ENCODE measurements at places on chromosomes 2 and 18.
A peak's percentile ranks its signal among the peaks of the same experiment; 100 is the strongest.

- no peak for DNase-seq
Measured at GRCh38 chr2:126781806-126782205, 116.9 kb upstream of the TEX51 start.

DNA sequence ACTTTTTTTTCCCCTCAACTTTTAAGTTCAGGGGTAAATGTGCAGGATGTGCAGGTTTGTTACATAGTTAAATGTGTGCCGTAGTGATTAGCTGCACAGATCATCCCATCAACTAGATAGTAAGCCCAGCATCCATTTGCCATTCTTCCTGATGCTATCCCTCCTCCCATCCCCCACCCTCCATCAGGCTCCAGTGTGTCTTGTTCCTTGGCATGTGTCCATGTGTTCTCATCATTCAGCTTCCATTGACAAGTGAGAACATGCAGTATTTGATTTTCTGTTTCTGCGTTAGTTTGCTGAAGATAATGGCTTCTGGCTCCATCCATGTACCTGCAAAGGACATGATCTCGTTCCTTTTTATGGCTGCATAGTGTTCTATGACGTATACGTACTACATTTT lies 47.2 kb upstream of the STON1 start:
- no peak for DNase-seq

- DNase-seq, result no peak
Measured at GRCh38 chr2:127100251-127101047, 6.5 kb downstream of the BIN1 start.

GRCh38 chr2:37873749-37874330 lies 51.2 kb upstream of the RMDN2 start:
- DNase-seq, result no peak

- DNase-seq, result no peak
Measured at GRCh38 chr2:16607301-16607700, 58.3 kb downstream of the CYRIA start.

GRCh38 chr18:9631814-9632496 lies 17.6 kb upstream of the PPP4R1 start:
- no peak for DNase-seq

- DNase-seq, result no peak
Measured at GRCh38 chr18:79523206-79523735, 127.5 kb downstream of the NFATC1 start.

GRCh38 chr18:59459369-59460071 lies 100.5 kb upstream of the LMAN1 start:
- no peak for DNase-seq

DNA sequence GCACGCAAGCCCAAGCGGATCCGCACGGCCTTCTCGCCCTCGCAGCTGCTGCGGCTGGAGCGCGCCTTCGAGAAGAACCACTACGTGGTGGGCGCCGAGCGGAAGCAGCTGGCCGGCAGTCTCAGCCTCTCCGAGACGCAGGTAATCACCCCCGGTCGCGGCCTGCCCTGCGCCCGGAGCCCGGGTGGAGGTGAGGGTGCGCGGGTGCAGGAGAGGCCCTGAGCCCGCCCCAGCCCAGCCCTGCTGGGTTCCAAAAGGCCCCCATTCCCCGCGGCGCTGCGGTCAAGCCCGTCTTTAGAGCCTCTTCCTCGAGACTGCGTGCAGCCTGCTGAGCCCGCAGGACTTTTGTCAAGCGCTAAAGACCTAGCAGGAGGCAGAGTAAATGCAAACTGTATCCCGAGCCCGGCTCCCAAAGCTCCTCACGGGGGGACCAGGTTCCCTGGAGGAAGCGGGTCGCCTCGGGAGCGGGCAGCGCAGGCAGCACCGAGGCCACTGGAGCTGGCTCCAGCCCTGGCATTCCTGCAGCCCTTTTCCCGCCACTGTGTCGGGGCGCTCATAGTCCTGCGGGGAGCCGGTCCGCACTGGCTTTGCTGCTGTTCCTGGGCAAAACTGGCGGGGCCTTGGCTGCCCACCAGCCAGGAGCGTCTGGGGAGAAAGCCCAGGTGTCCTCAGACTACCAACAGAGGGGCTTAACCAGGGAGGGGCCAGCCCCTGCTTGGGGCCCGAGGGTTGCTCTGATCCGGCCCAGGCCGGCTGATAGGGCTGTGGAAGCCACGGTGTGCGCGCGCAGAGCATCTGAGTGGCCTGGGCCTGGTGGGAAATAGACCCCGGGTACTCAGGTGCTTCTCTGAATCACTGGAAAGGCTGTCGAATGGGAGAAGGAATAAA lies 7.3 kb downstream of the EMX1 start:
- DNase-seq, result no peak

GRCh38 chr18:51191128-51191717 lies 6.3 kb downstream of the MEX3C start:
- no peak for DNase-seq

DNA sequence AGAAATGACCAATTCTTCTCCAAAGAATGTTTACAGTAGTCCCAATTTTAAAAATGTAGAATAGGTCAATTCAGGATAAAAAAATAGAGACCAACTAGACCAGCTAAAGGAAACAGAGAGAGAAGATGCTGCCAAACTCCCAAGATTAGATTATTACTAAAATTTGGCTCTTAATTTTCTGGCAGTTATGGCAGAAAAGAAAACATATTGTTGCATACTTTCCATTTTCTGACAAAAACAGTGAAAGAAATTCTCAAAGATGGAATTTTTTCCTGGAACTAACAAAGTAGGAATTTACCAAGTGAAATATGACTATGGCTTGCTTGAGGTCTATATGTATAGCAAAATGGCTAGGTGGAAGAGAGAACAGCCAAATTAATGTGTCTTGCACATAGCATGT lies 138.3 kb upstream of the STK17B start:
- DNase-seq, result no peak

DNA sequence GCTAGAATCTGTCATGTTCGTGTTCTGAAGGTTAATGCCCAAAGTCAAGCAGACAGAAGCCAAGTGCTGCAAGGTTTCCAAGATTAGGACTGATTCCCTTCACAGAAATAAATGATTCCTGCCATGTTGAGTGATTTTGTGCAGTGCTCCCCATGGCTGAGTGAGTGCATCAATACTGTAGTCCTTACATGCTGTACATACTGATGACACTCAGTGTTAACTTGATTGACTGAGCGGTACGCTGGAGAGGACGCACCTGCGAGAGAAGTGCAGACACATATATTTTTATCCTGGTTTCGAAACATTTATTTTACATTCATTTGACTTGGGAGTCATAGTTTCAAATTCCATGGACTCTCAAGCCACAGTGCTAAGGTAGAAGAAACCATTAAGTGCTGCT lies 92.0 kb downstream of the ASXL3 start:
- DNase-seq, result no peak

DNA sequence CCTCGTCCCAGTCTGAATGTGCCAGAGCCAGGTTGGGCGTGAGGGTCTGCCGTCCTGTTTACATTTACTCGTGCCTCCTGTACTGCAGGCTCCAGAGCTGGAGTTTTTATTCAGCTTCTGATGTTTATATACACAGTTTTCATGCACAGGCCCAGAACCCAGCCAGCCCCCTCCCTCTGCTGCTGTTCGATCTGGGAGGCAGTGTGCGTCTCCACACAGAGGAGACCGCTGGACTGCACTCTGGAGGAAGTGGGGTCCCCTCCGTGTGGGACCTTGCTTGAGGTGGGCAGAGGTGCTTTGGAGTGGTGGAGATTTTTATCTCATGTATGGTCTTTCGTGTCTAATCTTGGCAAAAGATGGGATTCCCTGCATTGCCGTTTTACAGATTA lies 90.6 kb downstream of the GLI2 start:
- no peak for DNase-seq

GRCh38 chr2:222859786-222860612 lies 837 bp upstream of the ACSL3 start:
- no peak for DNase-seq

DNA sequence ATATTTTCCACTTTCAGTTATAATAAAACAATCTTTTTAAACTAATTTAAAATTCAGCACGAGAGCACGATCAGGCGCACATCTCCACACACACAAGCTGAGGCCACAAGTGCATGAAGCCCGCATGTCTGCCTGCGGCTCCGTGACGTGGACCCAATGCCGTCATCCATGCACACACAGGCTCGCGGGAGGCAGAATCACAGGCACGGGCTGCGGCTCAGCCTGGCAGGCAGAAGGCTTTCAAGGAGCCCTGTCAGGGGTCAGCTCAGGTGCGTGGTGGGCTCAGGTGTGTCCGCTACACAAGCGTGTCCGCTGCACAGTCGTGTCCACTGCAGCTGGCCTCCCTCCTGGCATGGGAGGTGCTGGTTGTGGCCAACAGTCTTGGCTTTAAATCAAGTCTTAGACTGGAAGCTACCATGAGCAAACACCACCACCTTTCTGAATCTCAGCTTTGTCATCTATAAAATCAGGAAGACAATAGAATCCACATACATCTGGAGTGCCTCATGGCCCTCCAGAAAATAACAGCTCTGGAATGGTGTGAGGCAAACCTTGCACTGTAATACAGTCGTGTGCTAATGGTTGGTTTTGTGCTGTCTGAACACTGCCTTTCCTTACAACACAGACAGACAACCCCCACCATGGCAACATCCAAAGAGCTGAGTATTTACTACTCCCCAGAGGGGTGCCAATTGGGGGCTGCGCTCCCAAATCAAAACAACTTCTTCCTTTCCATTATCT lies 210.1 kb downstream of the NDUFA10 start:
- DNase-seq, result no peak

DNA sequence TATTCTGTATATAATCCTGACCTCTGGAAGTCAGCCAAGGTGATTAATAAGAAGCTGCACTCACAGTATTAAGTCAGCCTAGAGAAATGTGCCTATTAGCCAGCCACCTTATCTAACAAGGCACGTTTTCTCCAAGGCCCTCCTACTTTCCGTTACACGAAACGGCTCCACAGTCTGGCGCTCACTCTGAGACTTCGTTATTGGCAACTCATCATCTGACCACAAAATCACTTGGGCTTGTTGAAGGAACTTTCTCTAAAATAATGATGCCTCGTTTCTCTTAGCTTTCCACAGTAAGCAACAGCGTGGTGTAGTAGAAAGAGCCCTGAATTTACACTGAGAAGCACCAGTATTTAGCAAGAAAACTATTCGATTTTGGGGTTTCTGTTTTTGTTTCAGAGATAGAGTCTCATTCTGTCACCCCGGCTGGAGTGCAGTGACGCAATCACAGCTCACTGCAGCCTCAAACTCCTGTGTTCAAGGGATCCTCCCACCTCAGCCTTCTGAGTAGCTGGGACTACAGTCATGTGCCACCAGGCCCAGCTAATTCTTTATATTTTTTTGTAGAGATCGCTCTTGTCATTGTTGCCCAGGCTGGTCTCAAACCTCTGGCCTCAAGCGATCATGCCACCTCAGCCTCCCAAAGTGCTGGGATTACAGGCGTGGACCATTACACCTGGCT lies 53.6 kb upstream of the SLC14A1 start:
- peak; percentile 40 for DNase-seq

DNA sequence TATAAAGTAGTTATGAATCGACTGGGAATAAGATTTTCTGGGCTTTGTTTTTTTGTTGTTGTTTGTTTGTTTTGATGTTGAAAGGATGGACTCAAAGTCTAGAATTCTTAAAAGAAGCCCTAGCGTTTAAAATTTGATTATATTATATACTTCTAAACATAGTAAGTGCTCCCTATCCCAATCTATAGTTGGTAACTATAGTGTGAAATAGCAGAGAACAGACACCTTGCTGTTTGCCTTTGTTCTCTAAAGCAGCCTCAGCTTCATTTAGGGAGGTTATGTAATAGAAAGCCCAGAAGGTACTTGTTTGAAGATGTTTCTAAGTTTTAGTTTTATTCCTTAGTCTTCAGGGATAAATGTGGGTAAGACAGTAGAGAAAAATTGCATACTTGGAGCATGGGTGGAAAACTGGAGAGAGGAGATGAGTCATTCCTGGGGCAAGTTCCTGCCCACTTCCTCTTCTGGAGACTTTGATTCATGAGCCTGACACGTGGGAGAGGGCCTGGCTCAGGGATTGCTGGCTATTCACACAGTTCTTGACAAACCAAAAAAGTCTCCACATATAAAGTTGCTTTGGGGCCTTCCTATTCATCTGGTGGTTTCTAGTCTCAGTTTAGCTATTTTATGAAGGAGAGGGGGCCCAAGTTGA lies 131.9 kb downstream of the MYO1B start:
- DNase-seq, result no peak

- DNase-seq, result no peak
Measured at GRCh38 chr2:233584210-233584609, 17.6 kb upstream of the USP40 start.

GRCh38 chr18:74963820-74964446 lies 245.0 kb downstream of the PTGR3 start:
- DNase-seq, result no peak

- DNase-seq, result peak; percentile 4
Measured at GRCh38 chr2:32064021-32064601, 755 bp downstream of the SPAST start.

DNA sequence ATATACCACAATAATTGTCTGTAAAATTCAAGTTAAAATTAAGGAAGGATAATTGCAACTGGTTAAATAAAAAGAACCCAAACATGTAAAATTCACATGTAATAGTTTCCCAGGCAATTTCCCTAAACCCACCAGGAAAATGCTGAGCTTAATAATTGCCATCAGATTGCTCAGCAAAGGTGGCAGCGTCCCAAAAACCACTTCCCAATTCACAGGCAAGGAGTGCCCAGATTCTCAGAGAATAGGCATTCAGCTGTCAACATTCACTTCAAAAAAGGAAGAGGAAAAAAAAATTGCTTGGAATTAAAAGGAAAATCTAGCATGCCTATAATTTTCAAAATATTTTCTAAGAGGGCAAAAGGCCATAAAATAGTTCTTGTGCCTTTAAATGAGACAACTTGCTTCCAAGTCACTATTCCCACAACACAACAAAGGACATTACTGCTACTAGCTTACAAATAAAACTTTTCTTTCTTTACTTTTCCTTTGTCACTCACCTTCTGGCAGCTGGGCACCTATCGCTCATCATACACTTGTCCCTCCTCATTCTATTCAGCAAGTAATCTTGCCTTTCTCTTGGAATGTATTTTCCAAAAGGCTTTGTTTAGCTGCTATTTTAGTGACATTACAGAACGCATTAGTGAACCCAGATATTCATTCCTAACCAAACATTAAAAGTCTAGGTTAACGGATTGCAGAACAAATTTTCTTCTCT lies 15.2 kb downstream of the SRBD1 start:
- no peak for DNase-seq

DNA sequence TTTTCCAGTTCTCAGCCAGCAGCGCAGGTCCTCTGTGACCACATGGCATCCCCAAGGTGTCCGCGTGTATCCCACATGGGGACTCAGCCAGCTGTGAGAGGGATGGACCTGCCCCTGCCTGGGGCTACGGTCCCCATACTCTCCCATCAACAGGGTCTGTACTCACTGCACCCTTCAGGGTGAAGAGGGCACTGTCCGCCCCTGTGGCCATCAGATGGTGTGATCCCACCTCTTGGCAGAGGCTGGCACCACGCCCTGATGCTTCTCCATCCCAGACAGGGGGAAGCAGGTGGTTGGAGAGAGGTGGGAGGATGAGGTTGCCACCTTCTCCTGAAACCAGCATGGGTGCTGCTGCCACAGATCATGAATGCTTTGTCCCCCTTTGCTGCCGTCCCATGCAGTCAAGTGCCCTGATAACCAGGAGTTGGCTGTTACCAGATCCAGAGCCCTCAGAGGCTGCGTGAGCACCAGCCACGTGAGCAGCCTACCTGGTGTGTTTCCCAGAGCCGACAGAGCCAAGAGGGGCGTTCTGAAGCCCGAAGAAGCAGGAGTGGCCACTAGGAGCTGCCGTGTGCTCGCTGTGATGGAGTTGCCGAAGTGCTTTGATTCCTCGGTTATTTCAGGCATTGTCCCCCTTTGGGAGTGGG lies 93.9 kb downstream of the SH3RF3 start:
- DNase-seq, result no peak
